ENCODE measurements at places on chromosomes 13 and 19.

DNA sequence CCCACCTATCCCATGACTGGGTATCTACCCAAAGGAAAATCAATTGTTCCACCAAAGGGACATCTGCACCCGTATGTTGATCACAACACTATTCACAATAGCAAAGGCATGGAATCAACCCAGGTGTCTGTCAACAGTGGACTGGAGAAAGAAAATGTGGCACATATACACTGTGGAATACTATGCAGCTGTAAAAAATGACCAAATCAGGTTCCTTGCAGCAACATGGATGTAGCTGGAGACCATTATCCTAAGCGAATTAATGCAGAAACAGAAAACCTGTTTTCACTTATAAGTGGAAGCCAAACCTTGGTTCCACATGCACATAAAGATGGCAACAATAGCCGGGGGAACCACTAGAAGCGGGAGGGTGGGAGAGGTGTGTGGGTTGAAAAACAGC lies 228.6 kb downstream of the UQCRFS1 start:
- DNase-seq, result no peak

DNA sequence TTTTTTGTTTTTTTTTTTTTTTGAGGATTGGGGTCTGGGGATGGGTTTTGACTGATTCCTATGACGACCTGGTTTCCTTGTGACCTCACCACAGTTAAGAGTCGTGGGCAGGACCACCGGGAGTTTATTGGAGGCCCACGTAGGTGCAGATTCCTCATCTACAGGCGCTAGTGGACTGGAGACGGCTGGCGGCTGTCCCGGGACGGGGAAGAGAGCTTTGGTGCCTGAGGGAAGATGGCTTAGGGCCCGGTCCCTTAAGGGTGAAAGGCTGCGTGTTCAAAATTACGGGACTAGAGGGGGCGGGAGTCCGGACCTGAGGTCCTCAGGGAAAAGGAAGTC lies 682 bp upstream of the TEAD2 start:
- no peak for DNase-seq

DNA sequence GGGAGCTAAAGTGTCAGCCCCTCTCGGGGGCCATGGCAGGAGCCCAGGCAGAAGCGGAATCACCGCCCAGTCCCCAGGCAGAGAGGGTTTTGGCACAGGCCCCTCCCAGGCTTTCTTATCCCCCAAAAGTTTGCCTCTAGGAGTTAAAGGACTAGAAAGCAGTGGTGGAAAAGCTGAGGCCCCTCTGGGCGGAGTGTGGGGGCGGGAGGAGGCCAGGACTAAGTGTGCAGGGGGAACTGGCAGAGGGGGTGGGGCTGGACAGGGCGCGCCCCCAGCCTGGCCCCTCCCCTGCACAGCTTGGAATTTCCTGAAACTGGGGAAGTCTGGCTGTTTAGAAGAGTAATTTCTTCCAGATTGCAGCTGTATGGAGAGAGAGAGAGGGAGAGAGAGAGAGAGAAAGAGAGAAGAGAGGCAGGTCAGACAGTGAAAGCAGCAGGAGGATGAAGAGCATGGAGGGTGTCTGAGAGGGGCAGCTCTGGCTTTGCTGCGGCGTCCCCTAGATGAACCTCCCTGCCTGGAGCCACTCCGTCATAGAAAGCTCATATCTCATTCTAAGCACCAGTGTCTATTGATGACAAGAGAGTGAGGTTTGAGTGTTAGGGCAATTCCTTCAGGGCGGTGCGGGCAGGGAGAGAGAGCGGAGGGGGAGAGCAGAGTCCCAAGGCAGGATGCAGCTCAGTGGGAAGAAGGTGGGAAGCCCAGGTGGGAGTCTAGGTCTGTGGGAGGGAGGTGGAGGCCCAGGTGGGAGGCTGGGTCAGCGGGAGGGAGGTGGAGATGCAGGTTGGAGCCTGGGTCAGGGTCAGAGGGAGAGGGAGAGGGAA lies at the start of gene CDC42EP5:
CDC42EP5 (minus strand) TSS at position 226 of the 821 bp plus-strand sequence. CDS start 7,749 bp downstream, outside the sequence.
- no peak for DNase-seq

DNA sequence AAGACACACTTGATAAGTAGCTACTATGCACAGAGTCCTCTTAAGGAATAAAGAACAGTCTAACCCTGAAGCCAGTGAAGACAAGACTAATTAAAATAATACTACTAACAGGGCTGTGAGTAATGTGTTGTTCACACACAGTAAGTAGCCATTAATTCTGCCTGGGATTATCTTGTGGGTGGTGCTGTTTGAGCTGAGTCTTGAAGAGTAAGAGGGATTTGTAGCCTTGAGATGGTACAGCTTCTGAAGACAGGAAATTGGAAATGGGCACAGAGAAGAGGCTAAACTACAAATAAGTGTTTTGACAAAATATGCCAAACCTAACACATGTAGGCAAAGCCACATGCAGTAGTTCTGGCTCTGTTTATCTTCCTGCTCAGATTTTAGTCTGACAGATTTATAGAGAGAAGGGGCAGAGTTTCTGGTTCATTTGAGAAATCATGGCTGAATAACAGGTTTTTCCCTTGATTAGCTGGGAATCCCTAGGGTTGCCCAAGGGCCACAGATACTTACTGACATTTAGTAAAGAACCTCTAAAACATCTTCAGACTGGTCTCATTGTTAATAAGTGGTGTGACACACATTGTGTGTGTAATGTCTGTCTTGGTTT lies 38.0 kb downstream of the ITGBL1 start:
- no peak for DNase-seq

GRCh38 chr19:1455336-1456120 lies 5.6 kb downstream of the APC2 start:
- DNase-seq, result peak; percentile 72

- DNase-seq, result no peak
These were observed 1.1 kb downstream of the GALP start for GRCh38 chr19:56176881-56177280.

DNA sequence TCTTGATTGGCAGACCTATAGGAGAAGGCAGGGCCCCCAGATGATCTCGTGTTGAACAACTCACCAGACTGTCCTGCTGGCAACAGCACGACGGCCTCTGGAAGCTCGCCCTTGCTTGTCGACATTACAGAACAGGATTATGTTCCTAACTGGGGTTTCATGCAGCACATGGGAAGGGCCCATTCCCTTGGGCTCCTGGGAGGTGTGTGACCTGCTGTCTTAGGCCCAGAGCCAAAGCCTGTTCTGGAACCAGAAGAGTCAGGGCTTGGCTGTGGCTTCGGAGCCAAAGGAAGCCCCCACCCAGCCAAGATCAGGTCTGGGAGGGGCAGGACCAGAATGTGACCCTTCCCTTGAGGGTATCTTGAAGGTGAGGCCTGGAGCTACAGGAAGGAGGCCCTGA lies 36.9 kb downstream of the RGCC start:
- DNase-seq, result no peak

- DNase-seq, result no peak
These were observed 9.9 kb upstream of the ACP7 start for GRCh38 chr19:39074205-39074692.

DNA sequence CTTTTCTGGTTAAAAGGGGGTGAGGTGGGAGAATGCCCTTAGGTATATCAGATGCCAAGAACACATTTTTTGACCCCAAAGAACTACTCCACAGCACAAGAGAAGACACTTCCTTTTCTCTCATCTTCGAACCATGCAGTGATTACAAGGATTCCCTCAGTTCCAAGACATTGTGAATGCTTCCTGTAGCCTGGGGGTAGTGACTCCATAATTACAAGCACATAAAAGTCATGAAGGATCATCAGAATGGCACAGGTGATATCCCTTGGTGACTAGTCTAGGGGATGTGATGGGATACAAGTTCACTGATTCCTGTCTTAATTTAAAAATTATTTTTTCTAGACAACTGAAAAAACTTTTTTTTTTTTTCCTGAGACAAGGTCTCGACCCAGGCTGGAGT lies 78.0 kb downstream of the ZC3H13 start:
- DNase-seq, result no peak

- peak; percentile 67 for DNase-seq
These were observed 105.2 kb downstream of the COL4A2 start for GRCh38 chr13:110412132-110412914.

DNA sequence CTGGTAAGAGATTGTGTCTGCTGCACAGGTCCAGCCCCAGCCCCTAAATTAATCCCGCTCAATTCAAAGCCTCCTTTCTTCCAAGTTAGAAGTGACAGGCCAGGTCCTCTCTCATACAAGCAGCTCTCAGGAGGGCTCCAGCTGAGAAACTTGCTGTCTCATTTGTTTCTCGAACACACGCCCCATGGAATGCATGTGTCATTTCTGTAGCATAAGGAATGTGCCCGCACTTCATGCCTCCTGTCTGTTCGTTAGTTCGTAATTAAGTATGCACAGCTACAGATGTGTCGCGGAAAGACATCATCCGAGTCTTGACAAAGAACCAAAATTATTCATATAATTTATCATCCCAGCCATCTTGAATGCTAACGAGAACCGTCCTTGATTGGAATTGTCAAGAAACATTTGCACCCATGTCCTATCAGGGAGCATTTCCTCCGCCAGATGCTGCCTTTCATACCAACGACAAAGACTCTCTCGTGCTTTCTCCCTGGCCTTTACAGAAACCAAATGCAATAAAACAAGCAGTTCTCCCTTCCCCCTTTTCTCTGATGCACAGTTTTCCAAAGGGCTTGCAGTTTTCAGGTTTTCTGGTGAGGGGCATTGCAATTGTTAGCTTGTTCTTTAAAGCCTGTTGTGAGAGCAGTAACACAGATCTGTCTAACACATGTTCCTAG lies 133.5 kb downstream of the UQCRFS1 start:
- DNase-seq, result no peak

DNA sequence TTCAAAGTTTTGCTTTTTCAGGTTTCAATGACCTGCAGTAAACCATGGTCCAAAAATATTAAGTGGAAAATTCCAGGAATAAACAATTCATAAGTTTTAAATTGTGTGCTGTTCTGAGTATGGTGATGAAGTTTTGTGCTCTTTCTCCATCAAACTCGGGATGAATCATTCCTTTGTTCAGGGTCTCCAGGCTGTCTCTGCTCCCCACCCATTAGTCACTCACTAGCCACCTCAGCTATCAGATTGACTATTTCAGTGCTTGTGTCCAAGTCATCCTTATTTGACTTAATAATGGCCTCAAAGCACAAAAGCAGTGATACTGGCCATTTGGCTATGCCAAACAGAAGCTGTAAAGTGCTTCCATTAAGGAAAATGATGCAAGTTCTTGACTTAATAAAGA lies 1140.4 kb downstream of the EFNB2 start:
- no peak for DNase-seq

DNA sequence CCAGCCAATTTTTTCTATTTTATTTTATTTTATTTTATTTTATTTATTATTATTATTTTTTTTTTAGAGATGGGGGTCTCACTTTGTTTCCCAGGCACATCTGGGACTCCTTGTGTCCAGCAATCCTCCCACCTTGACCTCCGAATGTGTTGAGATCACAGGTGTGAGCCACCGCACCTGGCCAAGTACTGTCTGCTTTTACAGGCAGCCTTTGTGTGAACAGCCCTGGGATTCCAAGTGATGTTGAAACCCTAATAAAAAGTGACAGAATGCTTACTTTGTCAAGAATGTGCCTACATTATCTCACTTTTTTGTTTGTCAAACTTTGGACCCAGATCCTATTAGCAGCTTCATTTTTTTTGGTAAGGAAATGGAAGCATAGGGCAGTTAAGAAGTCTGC lies 220.1 kb upstream of the EDNRB start:
- no peak for DNase-seq

DNA sequence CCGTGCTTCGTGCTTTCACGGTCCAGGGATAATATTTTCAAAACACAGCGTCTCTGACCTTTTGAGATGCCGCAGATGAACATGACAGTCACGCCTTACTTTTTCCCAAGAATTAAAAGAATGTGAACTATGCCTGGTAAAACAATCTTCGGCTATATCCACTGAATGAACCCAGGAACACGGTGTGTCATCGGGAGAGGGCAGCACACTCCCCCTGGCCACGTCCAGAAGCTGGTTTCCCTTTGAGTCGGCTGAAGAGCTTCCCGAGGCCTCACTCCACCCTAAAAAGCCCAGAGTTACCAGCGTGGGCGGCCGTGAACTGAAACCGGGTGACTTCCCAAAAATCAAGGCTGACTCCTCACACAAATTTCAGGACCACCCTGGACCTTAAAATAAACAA lies 22.9 kb upstream of the SHISA2 start:
- no peak for DNase-seq

DNA sequence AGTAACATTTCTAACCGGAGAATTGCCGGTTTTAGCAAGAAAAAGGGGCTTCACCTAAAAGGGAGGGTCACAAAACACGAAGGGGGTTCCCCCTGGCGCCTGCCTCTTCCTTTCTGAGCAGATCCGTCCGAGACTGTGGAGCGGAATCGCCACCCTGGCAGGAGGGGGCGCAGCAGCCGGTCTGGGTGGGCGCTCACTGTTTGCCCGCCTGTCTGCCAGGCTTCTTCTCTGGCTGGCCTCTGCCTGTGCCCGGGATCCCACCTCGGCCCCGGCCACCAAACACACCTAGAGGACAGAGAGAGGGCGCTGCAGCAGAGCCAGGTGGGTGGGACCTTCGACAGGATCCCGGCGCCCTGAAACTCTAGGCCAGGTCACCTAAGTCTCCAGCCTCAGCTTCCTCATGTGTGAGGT lies 15.6 kb downstream of the LSM4 start:
- DNase-seq, result peak; percentile 37

- DNase-seq, result no peak
These were observed 146.3 kb upstream of the WASF3 start for GRCh38 chr13:26411206-26411605.

DNA sequence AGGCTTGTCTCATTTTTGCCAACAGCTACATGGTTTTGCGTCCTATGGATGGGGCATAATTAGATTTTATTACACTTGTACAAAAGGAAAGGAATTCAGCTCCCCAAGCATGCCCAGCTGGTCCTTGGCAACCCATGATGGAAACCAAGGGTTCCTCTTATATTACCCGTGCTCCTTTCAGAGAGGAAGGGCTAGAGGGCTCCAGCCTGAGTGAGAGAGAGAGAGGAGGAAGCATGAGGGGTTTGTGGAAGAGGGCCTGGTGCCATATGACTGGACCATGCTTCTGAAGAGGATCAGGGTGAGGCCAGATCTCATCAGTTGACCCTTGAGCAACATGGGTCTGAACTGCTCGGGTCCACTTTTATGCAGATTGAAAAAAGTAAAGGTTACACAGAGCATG lies 3.5 kb upstream of the RPS9 start:
- DNase-seq, result no peak

GRCh38 chr19:39064405-39064804 lies 19.8 kb upstream of the ACP7 start:
- DNase-seq, result no peak

DNA sequence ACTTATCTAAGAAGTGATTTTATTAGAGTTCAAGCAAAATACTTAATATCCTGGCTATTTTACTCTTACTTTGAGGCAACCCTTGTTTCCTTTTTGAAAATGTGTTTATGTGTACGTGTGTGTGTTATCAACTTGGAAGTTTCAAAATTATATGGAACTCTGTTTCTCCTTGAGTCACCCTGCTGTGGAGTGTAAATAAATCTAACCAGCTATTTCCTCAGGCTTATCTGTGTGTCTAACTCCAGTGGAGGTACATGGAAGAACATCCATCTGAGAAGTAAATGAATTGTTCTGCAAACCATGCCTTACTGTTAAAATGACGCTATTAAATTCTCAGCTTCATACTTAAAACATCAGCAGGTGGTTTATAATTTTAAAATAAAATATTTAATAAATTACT lies 583.4 kb upstream of the SLITRK5 start:
- DNase-seq, result no peak

All from activated CD4-positive, alpha-beta memory T cell treated with anti-CD3 and anti-CD28 coated beads, Interleukin-2, amount 10 ng/mL, durations not matched to agents 7 days and 5 days (primary cell).